ENCODE measurements at places on chromosomes 3 and 15.

DNA sequence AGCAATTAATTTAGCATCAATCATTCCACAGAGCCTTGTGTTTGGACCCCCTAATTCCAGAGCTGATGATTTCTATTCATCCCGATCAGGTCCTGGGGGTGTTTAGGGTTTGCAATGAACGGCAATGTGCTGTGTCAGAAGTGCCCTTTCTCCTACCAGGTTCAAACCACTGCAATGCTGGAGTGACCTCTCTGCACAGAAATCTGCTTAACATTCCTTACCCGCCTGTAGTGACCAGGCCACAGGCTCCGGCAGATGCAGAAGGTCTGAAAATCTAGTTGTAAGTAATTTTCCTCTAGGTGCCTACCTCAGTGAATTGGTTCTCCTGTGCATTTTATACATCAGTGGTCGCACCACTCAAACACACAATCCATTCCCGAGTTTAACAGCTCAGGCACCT, 725.3 kb upstream of the CFAP20DC start:
- no peak for DNase-seq

GRCh38 chr3:10945683-10946287, 46.8 kb upstream of the SLC6A1 start:
- peak; percentile 72 for DNase-seq

DNA sequence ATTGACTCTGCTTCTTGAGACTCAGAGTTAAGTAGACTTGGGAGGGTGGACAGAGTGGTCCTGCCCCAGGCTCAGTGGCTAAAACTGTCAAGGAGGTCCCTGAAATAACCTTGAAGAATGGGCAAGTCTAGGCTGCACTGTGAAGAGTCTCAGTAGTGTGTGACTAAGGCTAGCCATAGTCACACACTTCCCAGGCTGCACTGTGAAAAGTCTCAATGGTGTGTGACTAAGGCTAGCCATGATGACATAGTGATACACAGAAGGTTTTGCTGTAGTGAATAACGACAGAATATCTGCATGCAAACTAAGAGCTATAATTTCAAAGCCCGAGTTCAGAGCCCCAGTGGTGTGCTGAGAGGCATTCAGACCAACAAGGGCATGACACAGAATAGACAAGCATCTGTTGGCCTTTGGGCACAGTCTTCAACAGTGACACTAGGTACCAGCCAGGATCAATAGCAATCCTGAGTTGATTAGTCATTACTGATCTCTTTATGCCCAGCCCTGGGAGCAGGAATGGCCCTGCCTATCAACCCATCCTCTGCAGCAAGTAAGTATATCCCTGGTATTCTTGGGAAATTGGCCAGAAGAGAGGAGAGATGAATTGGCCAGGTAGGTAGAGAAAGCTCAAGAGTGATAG, 72.4 kb upstream of the BBX start:
- no peak for DNase-seq

DNA sequence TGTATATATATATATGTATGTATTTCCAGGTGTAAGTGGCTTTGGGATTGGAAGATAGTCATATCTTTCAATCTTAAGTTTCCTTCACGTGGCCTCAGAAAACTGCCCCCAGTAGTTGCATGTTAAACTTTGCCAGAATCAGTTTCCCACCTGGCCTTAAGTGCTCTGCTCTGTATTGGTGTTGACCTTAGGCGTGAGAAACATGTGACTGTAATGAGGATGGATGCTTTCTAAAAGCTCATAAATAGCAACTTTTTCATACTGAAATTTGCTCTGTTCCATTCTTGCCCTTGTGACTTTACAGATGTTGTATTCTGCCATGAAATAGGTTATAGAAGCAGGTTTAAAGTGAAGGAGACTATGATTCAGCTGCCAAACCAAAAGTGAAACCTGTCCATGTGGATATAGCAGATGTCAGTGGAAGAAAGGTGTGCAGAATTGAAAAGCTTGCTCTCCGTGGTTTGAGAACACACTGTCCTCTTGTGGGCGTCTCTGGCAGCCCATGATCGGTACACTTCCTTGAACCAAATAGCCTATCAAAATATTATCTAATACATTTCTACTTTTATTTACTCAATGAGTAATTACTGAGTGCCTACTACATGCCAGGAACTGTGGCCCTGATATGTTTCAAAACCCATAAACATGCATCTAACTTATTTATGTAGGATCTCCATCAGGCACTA, 15.8 kb downstream of the SCG5 start:
- no peak for DNase-seq

- DNase-seq: no peak
Observed at GRCh38 chr3:64242435-64242834, 17.2 kb upstream of the PRICKLE2 start.

Data from femur (tissue), 1 donor.